ENCODE measurements at places on chromosomes 13 and 19. TPM values are rescaled to one million over a fixed set of nuclear protein-coding genes. Genes with fewer than 3 reads are reported as not detected.

GRCh38 chr19:5091684-5092480, 123.0 kb downstream of the KDM4B start:
- DNase-seq: no peak

GRCh38 chr13:39967199-39967959, 311.9 kb downstream of the COG6 start:
- no peak for DNase-seq

DNA sequence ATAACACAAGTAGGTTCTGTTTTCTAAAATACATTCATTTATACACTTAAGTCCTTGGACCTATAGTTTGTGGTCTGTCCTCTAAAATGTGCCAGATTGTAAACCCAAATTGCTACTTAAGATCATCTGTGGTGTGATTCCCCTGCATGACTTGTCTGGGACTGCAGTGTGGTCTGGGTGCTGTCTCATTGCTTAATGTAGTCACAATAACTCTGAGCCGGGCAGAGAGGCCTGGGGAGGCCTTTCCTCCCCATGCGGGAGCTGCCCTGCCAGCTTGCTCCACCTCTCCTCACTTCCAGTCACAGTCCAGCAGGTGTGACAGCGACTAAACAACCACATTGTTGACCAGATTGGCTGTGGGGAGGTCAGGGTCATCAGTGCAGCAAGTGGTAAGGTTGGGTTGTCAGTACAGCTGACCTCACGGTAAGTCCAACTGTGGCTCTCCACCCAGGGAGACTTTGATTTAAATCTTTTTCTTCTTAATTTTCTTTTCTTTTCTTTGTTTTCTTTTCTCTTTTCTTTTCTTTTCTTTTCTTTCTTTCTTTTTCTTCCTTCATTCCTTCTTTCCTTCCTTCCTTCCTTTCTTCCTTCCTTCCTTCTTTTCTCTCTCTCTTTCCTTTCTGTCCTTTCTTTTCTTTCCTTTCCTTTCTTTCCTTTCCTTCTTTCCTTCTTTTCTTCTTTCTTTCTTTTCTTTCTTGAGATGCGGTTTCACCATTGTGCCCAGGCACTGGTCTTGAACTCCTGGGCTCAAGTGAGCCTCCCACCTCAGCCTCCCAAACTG, 4.4 kb upstream of the TUBA3C start:
- DNase-seq: no peak

- no peak for DNase-seq
Measured at GRCh38 chr13:105878119-105878700, 657.3 kb downstream of the EFNB2 start.

DNA sequence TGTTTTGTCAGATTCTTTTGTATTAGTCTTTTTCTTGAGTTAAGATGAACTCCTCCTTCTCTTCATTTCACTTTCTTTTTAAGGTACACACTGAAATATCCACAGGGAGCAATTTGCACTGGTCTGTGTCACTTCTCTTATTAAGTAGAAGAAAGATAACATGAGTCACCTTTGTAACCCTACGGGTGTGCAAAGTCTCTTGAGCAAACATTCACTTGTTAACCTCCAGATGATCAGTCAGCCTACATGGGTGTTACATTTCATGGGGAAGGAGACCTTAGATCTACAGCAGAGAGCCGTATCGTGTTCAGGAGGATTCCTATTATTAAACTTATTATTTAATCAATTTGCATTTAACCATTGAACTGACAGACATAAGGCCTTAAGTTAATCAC, 5.1 kb downstream of the ZNF507 start:
- DNase-seq: no peak

GRCh38 chr13:25827831-25828465, 223.9 kb downstream of the SHISA2 start:
- no peak for DNase-seq

DNA sequence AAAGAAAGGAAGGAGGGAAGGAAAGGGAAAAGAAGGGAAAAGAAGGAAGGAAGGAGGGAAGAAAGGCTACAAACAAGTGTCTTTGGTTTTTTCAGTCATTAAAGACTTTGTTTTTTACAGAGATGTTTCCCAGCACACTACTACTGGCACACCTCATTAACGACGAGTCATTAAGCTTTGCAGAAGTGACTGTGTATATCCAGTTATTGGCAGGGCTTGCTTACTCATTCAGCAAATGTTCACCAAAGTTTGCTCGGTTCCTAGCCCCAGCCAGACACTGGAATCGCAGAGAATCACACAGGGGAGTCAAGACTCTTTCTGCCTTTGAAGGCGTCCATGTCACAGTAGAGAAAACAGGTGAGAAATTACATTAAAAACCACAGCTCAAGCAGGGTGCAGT, 4.3 kb downstream of the NLRP12 start:
- DNase-seq: no peak

- DNase-seq: no peak
Measured at GRCh38 chr13:80973721-80974120, 632.8 kb upstream of the SPRY2 start.

DNA sequence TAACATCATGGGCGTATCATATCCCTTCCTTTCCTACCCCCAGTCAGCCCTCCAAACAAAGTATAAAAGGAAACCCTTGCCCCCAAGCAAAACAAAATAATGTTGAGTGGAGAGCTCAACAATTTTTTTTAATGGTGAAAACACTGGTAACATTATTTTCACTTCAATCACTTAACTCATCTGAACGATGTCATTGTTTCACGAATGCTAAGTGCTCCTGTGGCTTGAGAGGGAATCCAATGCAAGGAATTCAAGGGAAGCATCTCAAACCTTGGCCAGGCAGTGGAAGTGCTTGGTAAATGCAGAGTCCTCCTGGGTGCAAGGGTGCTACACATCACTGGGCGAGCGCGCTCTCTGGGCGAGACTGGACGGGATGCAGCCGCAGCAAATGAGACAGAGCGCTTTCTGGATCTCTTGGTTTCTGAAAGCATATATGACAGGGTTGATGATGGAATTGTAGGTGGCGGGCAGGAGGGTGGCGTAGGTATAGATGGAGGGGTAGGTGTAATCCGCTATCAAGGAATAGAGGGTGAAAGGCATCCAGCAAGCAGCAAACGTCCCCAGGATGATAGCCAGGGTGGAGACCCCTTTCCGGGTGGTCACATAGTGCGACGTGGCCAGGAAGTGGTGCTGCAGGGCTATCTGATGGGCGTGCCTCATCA, 2.0 kb downstream of the GPR12 start:
- no peak for DNase-seq

GRCh38 chr13:111895896-111896821, 170.8 kb upstream of the SOX1 start:
- DNase-seq: no peak

- no peak for DNase-seq
Measured at GRCh38 chr13:38543561-38543960, 143.3 kb upstream of the FREM2 start.

- DNase-seq: no peak
Measured at GRCh38 chr19:28864024-28864503, 348.9 kb downstream of the UQCRFS1 start.

DNA sequence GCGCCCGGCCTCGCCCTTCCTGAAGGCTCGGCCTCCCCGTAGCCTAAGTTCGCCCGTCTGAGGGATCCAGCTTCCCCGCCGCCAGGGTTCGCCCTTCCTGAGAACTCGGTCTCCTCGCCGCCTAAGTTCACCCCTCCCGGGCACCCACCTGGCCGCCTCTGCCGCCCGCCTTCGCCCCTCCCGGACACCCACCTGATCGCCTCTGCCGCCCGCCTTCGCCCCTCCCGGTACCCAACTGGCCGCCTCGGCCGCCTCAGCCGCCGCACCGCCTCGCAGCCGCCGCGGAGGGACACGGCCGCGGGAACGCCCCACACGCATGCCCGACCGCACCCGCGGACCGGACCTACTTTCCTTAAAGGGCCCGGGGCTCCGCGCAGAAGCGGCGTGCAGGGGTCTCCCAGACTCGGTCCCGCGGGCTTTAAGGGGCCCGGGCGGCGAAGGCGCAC, at the start of gene MOB3A:
MOB3A (minus strand) TSS at position 293 of the 446 bp plus-strand sequence. CDS start 17,766 bp downstream, outside the sequence.
- peak; percentile 96 for DNase-seq

DNA sequence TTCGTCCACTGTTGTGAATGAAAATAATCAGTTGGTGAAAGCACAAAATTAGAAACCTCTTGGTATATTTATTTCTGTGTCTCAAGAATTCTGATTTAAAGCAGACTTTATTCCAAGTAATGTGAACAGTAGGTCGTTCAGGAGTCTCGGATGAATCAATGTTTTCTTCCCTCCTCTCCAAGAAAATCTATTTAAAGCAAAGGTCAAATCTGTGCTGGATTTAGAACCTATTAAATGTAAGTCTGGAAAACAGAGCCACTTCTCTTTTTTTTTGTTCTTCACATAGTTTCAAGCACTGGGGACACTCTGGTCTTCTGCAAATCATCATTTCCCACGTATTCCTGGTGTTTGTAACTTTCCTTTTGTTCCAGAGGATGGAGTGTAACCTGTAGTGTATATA, 312.7 kb downstream of the ATP8A2 start:
- DNase-seq: no peak

The CEBPA gene
- total RNA-seq: 30.1 TPM

The KISS1R gene
- not detected for total RNA-seq

The DPF1 gene
- total RNA-seq: not detected

The MATK gene
- total RNA-seq: 2.4 TPM

The GAS6 gene
- 168 TPM for total RNA-seq

The CYP4F12 gene
- 179 TPM for total RNA-seq

The STK11 gene
- 69.6 TPM for total RNA-seq

The ATCAY gene
- 0.09 TPM for total RNA-seq

The C5AR1 gene
- 7.9 TPM for total RNA-seq

The TMIGD2 gene
- 1.3 TPM for total RNA-seq

The ZNF99 gene
- total RNA-seq: not detected
